ENCODE measurements at places on chromosomes 1 and 21. TPM values are rescaled to one million over a fixed set of nuclear protein-coding genes. Genes with fewer than 3 reads are reported as not detected.

Gene NSL1
- total RNA-seq = 21.3 TPM

Gene FMN2
- total RNA-seq = 21.0 TPM

Gene OR13G1
- total RNA-seq = not detected

Gene ADORA1
- total RNA-seq = 0.65 TPM

Gene ZBTB40
- total RNA-seq = 13.7 TPM

Gene UTS2
- total RNA-seq = not detected

Gene TMOD4
- total RNA-seq = not detected

Gene ACAP3
- total RNA-seq = 37.3 TPM

Gene CRTC2
- total RNA-seq = 6.7 TPM

Gene EPHA10
- total RNA-seq = not detected

Gene FCGR3A
- not detected for total RNA-seq

Gene PLEKHO1
- total RNA-seq = 64.0 TPM

Gene COL6A2
- total RNA-seq = 4,259 TPM

Gene G0S2
- 7.8 TPM for total RNA-seq

Gene SLAMF9
- total RNA-seq = 0.59 TPM

Gene C1orf53
- 1.4 TPM for total RNA-seq

Gene TPTE
- not detected for total RNA-seq

Gene F5
- total RNA-seq = under 0.01 TPM

Gene TTC13
- 17.9 TPM for total RNA-seq

Gene CFHR3
- not detected for total RNA-seq

Gene AVPR1B
- not detected for total RNA-seq

Gene LHX4
- total RNA-seq = under 0.01 TPM

Gene IKBKE
- 9.6 TPM for total RNA-seq

Gene MTARC1
- total RNA-seq = 1.7 TPM

Gene LCE1A
- not detected for total RNA-seq

Gene HUNK
- total RNA-seq = not detected

Gene MYOC
- 0.13 TPM for total RNA-seq

Gene DMRTA2
- 0.46 TPM for total RNA-seq

Gene SPRR2G
- not detected for total RNA-seq

Gene B3GALT2
- total RNA-seq = 0.92 TPM

Gene PLA2G2D
- total RNA-seq = not detected

Gene C1orf141
- total RNA-seq = not detected

Gene TMPRSS15
- total RNA-seq = not detected

Gene SIPA1L2
- 5.0 TPM for total RNA-seq

Gene DYRK1A
- 63.7 TPM for total RNA-seq

Gene PAX7
- total RNA-seq = not detected

Gene OR1C1
- total RNA-seq = not detected

Gene GIPC2
- total RNA-seq = 1.4 TPM

Gene CENPF
- total RNA-seq = 16.6 TPM

Gene FCAMR
- total RNA-seq = not detected

Gene HES3
- not detected for total RNA-seq

Gene PTGER3
- total RNA-seq = 2.8 TPM

Gene ACADM
- 23.8 TPM for total RNA-seq

Gene RBM11
- total RNA-seq = 0.26 TPM

Gene PLEKHN1
- total RNA-seq = 0.66 TPM

Gene MYCL
- total RNA-seq = 0.33 TPM

Gene C1orf226
- 0.07 TPM for total RNA-seq

Gene STUM
- total RNA-seq = under 0.01 TPM

Gene TIE1
- total RNA-seq = 1.8 TPM
